Fibroblast of skin of back (primary cell): ENCODE measurements at places on chromosomes 4 and X.

DNA sequence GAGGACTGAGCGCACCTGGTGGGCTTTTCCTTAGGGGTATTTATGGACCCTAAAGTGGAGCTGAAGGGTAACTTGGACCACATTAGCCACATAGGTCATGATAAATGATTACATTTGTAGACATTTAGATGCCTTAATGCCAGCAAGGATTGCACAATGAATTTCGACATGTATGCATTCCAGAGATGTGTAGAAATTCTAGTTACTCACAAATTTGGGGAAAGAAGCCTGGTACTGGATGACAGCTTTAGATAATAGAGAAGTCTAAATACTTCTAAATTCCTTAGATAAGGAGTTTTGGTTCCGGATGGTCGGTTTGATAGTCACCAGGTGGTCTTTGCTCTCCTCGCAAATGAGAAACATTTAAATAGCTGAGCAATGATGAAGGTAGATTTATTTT, 609.5 kb upstream of the PRKX start:
- no peak for DNase-seq

GRCh38 chr4:84848432-84848831, 118.1 kb downstream of the WDFY3 start:
- no peak for DNase-seq

DNA sequence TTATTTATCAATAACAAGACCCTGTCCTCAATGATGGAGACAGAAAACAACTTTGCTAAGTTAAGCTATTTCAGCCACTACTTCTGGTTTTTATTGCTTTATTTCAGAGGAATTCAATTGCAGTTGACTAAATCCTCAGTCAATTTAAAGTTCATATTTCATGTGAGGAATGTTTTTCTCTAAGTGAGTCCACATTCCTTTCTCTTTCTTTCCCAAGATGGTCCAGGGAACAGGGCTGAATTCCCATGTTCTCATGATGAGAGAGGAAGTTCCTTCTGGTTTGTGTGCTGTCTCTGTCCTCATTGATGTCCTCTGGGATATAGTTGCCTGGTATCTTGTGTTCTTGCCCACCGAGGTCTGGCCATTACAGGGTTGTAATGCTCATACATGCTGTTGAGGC, 117.2 kb downstream of the SLIT2 start:
- peak; percentile 94 for DNase-seq

DNA sequence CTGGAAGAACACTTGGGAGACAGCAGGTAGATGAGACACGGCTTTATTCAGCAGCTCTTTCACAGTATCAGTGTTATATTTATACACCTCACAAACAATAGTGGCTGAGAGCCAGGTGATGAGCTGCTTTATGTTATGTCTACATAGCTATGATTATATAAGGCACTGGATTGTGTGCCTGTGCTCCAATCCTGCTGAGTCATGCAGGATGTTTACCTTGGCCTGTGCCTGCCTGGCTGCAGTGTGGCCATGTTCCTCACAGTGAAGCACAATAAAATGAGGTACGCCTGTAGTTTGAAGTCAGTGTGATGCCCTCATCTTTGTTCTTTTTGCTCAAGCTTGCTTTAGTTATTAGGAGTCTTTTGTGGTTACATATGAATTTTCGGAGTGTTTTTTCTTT, 31.3 kb downstream of the CXCL13 start:
- peak; percentile 85 for DNase-seq

GRCh38 chrX:155632431-155633100, 19.8 kb upstream of the TMLHE start:
- DNase-seq, result no peak
